Motor neuron (in vitro differentiated cells): ENCODE measurements at places on chromosomes 1 and 21. TPM values are rescaled to one million over a fixed set of nuclear protein-coding genes. Genes with fewer than 3 reads are reported as not detected.

The MRPL37 gene
- total RNA-seq = 74.1 and 74.2 TPM in 2 replicates

- ATAC-seq = no peak
Measured at GRCh38 chr21:46455575-46456385, 2.9 kb upstream of the DIP2A start.

- ATAC-seq = no peak
Measured at GRCh38 chr1:51019811-51020210, 49.8 kb downstream of the CDKN2C start.

DNA sequence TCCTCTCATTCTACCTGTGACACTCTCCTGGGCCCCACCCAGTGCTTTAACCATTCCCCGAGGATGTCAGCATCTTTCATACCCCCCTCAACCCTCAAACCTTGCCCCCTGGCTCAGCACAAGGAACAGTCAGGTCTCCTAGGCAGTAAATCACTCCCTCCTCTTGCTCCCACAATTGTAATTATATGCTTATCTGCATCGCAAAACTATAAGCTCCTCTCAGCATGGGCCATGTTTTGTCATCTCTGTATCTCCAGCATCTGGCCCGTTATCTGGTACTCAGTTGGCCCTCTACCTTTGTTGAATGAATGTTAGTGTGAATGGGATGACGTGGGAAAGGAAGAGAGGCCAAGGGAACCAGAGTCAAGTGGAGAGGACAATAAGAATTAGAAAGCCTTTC is 2.8 kb upstream of the ELOVL1 start:
- ATAC-seq = no peak

DNA sequence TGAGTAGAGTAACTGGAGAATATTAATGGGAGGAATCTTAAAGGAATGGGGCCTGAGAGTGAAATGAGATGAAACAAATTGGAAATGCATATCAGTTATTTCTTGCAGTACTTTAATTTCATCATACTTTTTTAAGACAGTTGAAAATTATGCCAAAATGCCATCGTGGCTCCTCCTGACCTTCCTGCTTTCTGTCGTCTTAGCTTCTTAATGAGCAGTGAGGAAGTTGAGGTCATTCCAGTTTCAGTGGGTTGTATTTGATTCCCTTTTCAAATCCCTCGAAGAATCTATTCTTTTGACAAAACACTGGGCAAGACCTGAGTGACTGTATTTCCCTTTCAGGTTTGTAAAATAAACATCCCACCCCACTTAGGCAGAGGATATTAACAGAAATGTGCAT is 134.9 kb upstream of the MAP1LC3C start:
- ATAC-seq = no peak

DNA sequence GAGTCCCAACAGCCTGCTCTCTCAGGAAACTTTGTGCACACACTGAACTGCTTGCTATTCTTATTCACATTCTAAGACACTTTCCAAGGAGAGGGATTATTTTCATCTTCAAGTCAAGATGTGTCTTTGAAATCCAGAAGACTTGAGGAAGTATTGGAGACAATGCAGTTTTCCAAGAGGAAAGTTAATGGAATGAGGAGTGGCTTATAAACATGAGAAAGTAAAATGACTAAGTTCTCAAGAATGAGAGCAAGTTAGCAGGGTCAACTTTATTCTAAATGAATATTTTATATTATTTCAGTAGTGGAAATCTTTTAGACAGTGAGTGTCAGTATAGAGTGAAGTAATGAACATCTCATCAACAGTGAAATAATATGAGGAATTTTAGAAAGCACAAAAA is 1239.3 kb downstream of the MRPL39 start:
- ATAC-seq = no peak
